ENCODE measurements at places on chromosomes 11 and 22. TPM values are rescaled to one million over a fixed set of nuclear protein-coding genes. Genes with fewer than 3 reads are reported as not detected.

CAVIN3 gene
- total RNA-seq: 0.90 TPM

CHRM1 gene
- total RNA-seq: 0.15 TPM

PHOX2A gene
- total RNA-seq: 1.0 TPM

APOL3 gene
- total RNA-seq: not detected

INPP5J gene
- 1.2 TPM for total RNA-seq

DAGLA gene
- total RNA-seq: 3.2 TPM

MYO18B gene
- total RNA-seq: 0.97 TPM

Measured in motor neuron (in vitro differentiated cells).